ENCODE measurements at places on chromosomes 1 and 21.

- DNase-seq = no peak
These were observed 613 bp upstream of the GPATCH4 start for GRCh38 chr1:156601892-156602291.

GRCh38 chr1:48043622-48044021 lies 46.4 kb upstream of the TRABD2B start:
- no peak for DNase-seq

DNA sequence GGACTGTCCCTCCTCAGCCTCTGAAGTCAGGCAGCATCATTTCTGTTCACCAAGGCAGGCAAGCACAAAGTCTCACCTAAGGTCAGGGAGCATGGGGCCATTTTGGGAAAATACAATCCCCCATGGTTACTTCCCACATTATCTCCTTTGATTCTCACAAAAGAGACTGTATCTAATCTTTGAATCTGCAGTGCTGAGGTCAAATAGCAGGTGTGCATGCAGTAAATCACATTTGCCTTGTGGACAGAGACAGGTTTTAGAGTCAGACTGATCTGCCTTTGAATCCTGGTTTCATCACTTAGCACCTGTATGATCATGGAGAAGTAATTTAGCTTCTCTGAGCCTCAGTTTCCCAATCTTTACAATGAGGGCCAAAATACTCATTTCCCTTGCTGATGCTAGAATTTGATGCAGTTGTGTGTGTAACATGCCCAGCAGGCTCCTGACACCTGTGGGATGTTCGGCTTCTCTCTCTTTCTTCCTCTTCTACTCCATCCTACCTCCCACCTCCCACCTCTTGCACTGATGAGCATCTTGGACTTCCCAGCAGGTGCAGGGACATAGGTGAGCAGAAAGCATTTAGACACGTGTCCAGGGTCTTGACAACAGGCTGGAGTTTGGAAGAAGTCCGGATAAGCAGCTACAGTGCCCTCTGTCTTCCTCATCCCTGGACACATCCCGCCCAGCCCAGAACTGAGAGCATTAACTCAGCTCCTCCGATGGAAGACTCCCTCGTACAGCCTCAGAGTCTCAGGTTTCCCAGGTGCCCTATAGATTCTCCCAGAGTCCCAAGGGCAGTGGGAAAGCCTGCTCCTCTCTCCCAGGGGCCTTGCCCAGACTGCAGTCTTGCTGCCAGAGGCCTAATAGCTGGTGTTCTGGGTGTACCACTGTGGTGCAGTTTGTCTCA lies 18.9 kb downstream of the NENF start:
- no peak for DNase-seq

DNA sequence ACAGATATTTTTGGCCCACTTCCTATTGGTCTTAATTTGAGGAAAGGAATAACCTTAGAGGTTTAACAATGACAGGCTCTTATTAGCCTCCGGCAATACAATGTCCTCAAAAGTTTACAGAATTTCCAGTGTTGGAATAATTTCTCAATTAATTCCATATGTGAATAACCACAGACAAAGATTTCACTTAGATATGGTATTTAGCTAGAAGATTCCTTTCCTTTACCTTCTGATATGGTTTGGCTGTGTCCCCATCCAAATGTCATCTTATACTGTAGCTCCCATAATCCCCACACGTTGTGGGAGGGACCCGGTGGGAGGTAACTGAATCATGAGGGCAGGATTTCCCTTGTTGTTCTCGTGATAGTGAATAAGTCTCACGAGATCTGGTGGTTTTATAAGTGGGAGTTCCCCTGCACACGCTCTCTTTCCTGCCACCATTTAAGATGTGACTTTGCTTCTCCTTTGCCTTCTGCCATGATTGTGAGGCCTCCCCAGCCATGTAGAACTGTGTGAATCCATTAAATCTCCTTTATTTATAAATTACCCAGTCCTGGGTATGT lies 54.9 kb upstream of the RGS7 start:
- no peak for DNase-seq
